ENCODE measurements at places on chromosomes 4 and X. TPM values are rescaled to one million over a fixed set of nuclear protein-coding genes. Genes with fewer than 3 reads are reported as not detected.

GRCh38 chrX:155068165-155068564 lies 2.8 kb downstream of the CMC4 start:
- no peak overlapping the region for H3K27ac ChIP-seq
- H3K36me3 ChIP-seq, result no peaks in the 10 kb centered on the region
- no peaks in the 10 kb centered on the region for H3K27me3 ChIP-seq
- no peak overlapping the region for H3K4me3 ChIP-seq
- H3K4me1 ChIP-seq, result peaks cover 6% of the 10 kb centered on the region

DNA sequence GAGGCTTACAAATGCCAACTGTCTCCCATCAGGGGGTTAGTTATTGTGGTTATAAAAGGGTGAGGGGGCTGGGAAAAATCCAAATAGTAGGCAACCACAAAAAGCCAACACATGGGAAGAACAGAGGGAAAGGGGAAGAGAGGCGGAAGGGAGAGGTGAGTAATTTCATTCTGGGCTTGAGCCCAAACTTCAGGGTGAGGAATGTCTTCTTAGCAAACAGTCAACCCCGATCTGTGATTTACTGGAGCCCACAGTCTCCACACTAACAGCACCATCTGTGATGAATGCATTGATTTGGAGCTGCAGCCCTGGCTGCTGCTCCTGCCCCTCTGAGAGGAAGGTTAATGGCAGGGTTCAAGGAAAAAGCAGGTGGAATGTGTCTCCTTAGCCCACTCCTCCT lies 162.2 kb upstream of the GPR101 start:
- peaks cover 1% of the 10 kb centered on the region for H3K27me3 ChIP-seq
- DNase-seq, result no peak
- H3K27ac ChIP-seq, result no peak overlapping the region
- H3K4me1 ChIP-seq, result no peaks in the 10 kb centered on the region
- H3K36me3 ChIP-seq, result no peaks in the 10 kb centered on the region
- no peak overlapping the region for H3K4me3 ChIP-seq

The PRR32 gene
- total RNA-seq, result not detected

The VEGFD gene
- total RNA-seq, result under 0.01 TPM

The TRIM2 gene
- total RNA-seq, result 52.2 TPM

The FAT1 gene
- total RNA-seq, result 519 TPM

The STATH gene
- total RNA-seq, result not detected

The REPS2 gene
- 0.18 TPM for total RNA-seq

The GPC3 gene
- not detected for total RNA-seq

The AKAP4 gene
- total RNA-seq, result not detected

DNA sequence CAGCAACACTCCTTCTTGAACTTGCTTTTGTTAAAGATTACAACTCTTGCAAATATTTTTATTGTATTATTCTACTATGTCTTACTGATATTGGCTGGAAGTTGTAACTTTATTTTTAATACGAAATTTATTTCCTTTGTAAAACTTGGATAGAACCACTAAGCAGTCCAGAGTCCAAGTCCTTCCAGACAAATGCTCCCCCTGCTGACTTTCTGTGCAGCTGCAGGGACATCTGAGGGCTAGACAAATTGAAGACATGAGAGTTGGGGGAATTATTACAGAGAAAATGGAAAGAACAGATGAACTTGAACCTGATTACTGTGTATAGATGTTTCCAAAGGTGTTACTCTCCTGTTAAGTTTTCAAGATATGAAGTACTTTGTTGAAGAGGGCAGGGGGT lies 238.8 kb downstream of the GRIA3 start:
- no peaks in the 10 kb centered on the region for H3K4me1 ChIP-seq
- H3K4me3 ChIP-seq, result no peak overlapping the region

GRCh38 chrX:63404332-63404731 lies 53.2 kb upstream of the SPIN4 start:
- no peaks in the 10 kb centered on the region for H3K27me3 ChIP-seq
- no peak overlapping the region for H3K4me3 ChIP-seq
- no peaks in the 10 kb centered on the region for H3K36me3 ChIP-seq
- no peak overlapping the region for H3K27ac ChIP-seq

The SLC6A8 gene
- total RNA-seq, result 7.2 TPM

The MAP7D2 gene
- under 0.01 TPM for total RNA-seq

The ATP1B4 gene
- total RNA-seq, result not detected

- peaks cover 6% of the 10 kb centered on the region for H3K4me1 ChIP-seq
- H3K27me3 ChIP-seq, result no peaks in the 10 kb centered on the region
- H3K27ac ChIP-seq, result no peak overlapping the region
- no peaks in the 10 kb centered on the region for H3K36me3 ChIP-seq
Measured at GRCh38 chr4:101256222-101256621, 91.1 kb downstream of the PPP3CA start.

DNA sequence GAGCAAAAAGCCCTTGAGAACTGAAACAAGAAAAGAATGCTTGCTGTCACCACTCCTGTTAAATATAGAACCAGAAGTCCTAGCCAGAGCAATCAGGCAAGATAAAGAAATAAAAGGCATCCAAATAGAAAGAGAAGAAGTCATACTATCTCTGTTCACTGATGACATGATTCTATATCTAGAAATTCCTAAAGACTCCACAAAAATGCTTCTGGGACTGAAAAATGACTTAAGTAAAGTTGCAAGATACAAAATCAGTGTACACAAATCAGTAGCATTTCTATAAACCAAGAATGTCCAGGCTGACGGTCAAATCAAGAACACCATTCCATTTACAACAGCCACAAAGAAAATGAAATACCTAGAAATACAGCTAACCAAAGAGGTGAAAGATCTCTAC lies 552.7 kb upstream of the SLIT2 start:
- no peak overlapping the region for H3K4me3 ChIP-seq
- H3K27me3 ChIP-seq, result no peaks in the 10 kb centered on the region
- H3K36me3 ChIP-seq, result no peaks in the 10 kb centered on the region
- H3K27ac ChIP-seq, result no peak overlapping the region
- DNase-seq, result no peak
- H3K4me1 ChIP-seq, result peaks cover 4% of the 10 kb centered on the region

The ADGRL3 gene
- 2.5 TPM for total RNA-seq

The KCNE5 gene
- 0.28 TPM for total RNA-seq

- H3K4me3 ChIP-seq, result no peak overlapping the region
- H3K27me3 ChIP-seq, result no peaks in the 10 kb centered on the region
- H3K4me1 ChIP-seq, result no peaks in the 10 kb centered on the region
- DNase-seq, result no peak
Measured at GRCh38 chrX:830532-830931, 199.9 kb downstream of the SHOX start.

DNA sequence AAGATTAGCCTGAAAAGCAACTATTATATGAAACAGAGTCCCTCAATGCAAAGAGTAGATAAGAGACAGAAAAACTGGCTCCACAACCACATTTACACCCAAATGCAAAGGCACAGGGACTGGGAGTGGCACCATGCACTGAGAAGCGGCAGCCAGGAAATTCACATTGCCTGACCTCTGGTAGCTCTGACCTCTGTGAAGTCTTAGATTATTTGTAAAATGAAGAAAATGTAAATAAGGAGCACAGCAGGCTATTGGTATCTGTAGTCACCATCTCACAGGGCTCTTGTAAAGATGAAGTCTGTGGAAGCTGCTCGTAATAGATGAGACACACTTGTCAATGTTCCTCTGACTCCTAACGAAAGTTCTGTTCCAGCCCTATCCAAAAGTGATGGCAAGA lies 69.7 kb downstream of the FAT1 start:
- DNase-seq, result no peak
- no peaks in the 10 kb centered on the region for H3K27me3 ChIP-seq
- H3K36me3 ChIP-seq, result peaks cover 46% of the 10 kb centered on the region
- H3K4me1 ChIP-seq, result peaks cover 9% of the 10 kb centered on the region

DNA sequence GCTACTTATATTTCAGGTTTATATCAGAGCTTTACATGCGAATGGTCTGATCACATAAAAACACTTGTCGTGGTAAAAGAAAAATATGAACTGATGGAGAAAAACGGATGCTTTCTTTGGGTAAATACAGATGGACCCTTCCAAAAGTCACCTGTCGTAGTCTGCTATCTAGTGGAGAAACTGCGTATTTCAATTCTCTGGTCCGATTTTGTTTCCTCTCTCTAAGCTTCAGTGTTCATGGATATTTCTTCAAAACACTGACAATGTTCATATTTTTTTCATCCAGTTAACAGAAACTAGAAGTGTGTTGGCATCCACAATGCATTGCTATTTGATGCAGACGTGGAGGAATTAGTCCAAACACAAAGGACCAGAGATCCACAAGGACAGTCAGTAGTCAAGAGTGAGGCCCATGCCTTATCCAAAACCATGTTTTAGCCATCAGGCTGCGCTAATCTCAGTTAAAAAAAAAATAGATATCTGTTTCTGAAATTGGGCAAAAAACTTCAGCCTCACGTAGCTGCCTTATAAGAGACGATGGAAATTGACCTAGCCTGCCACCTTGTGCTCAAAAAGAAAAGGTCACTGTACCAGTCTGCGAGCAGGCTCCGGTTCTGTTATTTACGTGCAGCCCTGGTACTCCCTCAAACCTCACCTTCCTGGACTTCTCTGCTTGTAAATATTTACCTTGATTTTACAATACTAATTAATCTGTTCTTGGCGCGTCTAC lies 16.0 kb downstream of the MEPE start:
- no peak overlapping the region for H3K27ac ChIP-seq
- peak; percentile 56 for DNase-seq
- no peak overlapping the region for H3K4me3 ChIP-seq
- no peaks in the 10 kb centered on the region for H3K4me1 ChIP-seq
- no peaks in the 10 kb centered on the region for H3K36me3 ChIP-seq

DNA sequence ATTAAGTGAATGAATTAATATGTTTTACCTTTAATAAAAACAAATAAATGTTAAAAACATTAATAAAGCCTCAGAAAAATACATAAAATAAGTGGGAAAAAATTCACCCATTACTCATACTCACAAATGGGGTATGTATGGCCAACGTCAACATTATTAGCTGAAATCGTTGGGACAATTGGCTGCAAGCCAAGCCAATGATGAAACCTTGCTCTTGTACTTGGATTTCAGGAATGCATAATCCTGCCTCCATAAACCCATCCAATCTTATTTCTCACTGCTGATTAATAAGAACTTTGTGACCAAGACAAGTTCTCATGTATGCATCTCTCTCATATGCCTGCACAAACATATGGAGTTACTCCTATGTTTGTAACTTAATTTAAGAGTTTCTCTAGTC lies 35.3 kb upstream of the ADAMTS3 start:
- no peak overlapping the region for H3K4me3 ChIP-seq
- no peak overlapping the region for H3K27ac ChIP-seq
- H3K27me3 ChIP-seq, result no peaks in the 10 kb centered on the region
- no peaks in the 10 kb centered on the region for H3K4me1 ChIP-seq
- no peak for DNase-seq

GRCh38 chrX:6644411-6644810 lies 109.5 kb upstream of the VCX3A start:
- no peak for DNase-seq
- no peak overlapping the region for H3K27ac ChIP-seq
- no peaks in the 10 kb centered on the region for H3K4me1 ChIP-seq
- no peaks in the 10 kb centered on the region for H3K36me3 ChIP-seq

The FAM47A gene
- not detected for total RNA-seq

GRCh38 chrX:15298201-15298600 lies 17.2 kb downstream of the ASB11 start:
- peaks cover 1% of the 10 kb centered on the region for H3K27me3 ChIP-seq
- H3K27ac ChIP-seq, result no peak overlapping the region
- no peak for DNase-seq
- no peaks in the 10 kb centered on the region for H3K4me1 ChIP-seq
- H3K4me3 ChIP-seq, result no peak overlapping the region

- peaks cover 27% of the 10 kb centered on the region for H3K36me3 ChIP-seq
- H3K27me3 ChIP-seq, result no peaks in the 10 kb centered on the region
Measured at GRCh38 chrX:49041744-49042580, 1.2 kb downstream of the TFE3 start.

DNA sequence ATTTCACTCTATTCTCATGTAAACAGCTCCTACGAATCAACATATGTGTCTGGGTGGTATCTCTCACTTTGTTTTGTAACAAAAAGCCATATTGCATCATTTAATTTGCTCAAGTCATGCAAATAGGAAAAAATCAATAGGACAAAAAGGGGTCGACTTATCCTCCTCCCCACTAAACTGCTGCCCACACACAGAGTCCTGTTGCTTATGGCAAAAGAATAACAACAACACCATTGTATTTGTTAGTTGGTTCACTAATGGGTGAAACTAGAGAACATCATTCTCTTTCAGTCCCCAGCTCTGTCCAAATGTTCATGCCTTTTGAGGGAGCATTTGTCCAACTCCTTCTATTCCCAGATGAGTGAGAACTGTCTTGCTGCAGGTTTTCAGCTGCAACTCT lies 2.1 kb downstream of the HHIP start:
- no peak for DNase-seq
- no peaks in the 10 kb centered on the region for H3K27me3 ChIP-seq
- H3K27ac ChIP-seq, result no peak overlapping the region
- peak overlapping the region; percentile 13 for H3K4me3 ChIP-seq

DNA sequence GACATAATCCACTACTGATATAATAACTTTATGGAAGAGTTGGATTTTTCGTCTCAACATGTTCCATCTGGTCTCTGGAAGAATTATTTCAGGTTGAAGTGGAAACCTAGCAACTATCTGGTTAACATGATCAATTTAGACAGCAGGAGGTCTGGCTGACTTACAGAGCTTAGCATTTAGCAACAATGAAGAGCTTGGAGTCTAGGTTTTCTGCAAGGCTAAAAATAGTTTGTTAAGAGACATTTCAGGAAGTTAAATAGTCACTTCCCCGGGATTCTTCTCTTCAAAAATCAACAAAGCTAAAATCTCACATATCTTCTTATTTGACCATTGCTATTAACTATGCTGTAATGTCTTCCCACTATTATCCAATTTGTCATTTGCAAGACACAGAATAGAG lies 418.6 kb upstream of the DIPK2B start:
- no peaks in the 10 kb centered on the region for H3K27me3 ChIP-seq
- H3K36me3 ChIP-seq, result no peaks in the 10 kb centered on the region
- H3K4me1 ChIP-seq, result peaks cover 2% of the 10 kb centered on the region
- H3K4me3 ChIP-seq, result no peak overlapping the region

GRCh38 chr4:8402640-8403039 lies 37.9 kb downstream of the ACOX3 start:
- peaks cover 23% of the 10 kb centered on the region for H3K36me3 ChIP-seq
- no peak for DNase-seq
- no peak overlapping the region for H3K4me3 ChIP-seq

GRCh38 chrX:28922106-28922505 lies 334.9 kb downstream of the IL1RAPL1 start:
- H3K36me3 ChIP-seq, result no peaks in the 10 kb centered on the region
- no peak overlapping the region for H3K27ac ChIP-seq
- peak; percentile 25 for DNase-seq
- H3K4me3 ChIP-seq, result no peak overlapping the region

The ARX gene
- not detected for total RNA-seq

All from IMR-90 (cell line).